Iris pigment epithelial cell (primary cell): ENCODE measurements at places on chromosomes 6 and 20.

DNA sequence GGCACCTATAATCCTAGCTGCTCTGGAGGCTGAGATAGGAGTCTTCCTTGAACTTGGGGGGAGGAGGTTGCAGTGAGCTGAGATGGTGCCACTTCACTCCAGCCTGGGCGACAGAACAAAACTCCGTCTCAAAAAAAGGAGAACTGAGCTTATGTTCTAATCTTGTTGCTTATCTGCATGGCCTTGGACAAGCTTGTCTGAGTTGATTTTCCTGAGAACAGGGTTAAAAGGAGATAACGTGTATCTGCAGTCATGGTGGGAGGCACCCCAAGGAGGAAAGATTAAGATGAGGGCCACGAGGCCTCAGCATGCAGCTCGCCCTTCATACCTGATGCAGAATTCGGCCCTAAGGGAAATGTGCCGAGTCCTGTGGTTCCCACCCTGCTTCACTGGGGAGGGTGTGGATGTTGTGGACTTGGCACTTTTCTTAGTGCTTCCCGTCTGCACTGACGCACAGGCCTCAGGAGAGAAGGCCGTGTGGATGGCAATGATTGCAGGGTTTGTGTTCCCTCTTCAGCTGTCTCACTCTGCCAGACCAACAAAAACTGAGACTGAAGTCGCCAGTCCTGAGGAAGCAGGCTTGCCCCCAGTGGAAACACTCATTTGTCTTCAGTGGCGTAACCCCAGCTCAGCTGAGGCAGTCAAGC, 56.3 kb downstream of the EZR start:
- DNase-seq = no peak

GRCh38 chr6:56235245-56235644, 12.1 kb downstream of the COL21A1 start:
- DNase-seq = peak; percentile 55

- no peak for DNase-seq
Observed at GRCh38 chr6:163730246-163731210, 316.0 kb downstream of the QKI start.

DNA sequence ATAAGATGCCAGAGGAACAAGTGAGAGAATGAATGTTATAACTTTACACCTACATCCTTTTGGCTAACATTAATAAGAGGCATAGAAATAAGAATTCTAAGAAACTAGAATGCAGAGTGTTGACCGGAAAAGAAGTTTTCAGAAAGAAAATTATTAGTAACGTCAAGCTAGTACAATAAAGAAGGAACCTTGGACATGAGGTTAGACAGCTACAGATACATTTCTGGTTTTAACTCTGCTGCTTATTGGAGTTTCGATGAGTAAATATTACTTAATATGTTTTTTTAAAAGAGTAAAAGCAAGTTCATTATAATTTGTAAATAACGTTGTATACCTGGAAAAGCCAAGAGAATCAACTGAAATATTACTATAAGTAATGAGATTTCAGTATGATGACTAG, 22.7 kb downstream of the TAB2 start:
- DNase-seq = no peak

DNA sequence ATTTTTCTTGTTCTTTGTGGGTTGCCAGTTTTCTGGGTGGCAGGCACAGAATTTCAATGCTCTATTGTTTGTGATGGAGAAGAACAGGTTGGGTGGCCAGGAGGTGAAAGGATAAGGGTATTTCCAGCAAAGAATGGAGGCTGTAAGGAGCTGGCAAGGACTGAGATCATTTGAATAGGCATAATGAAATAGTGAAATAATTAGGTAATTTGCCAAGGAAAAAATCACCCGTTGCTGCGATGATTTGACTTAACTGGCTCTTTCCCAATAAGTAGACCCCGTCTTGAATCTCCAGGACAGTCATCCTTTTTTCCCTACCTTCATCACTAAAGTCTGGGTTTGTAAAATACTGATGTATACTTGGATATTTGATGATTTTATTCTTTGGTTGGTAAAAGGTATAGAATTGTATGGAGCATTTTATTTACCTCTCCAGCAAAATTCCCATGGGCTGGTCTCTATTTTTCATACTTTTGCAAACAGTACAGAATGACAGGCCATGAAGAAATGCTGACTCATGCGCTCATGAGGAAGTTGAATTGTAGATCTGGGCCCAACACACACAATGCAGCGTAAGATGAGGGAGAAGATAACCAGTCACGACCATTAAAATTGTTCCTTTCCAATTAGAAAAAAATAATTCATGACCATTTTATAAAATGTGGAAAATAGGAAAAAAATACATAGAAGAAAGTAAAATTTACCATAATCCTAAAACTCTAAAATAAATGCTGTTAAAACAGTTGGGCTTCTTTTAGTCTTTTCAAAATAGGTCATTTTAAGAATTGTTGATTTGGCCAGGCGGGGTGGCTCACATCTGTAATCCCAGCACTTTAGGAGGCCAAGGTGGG, 2.4 kb upstream of the GCNT2 start:
- DNase-seq = peak; percentile 80

GRCh38 chr6:163539101-163539762, 124.7 kb downstream of the QKI start:
- DNase-seq = no peak

DNA sequence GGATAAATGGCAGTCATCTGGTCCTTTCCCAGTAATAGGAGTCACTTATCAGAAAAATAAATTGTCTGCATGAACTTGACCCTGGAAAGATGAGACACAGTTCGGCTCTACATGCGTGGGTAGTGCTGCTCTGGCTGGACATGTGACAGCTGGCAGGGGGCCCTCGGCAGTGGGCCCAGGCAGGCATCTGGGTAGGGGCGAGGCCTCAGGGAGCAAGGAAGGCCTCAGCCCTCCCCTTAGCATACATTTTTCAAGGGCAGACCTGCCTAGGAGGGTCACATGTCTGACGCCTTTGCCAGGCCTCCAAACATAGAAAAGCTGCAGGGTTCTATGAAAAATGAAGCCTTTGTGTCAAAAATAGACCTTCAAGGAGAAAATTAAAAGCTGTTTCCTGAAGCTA, 12.8 kb upstream of the ILRUN start:
- DNase-seq = peak; percentile 56

- DNase-seq = peak; percentile 80
Observed at GRCh38 chr6:31972709-31973350, 892 bp upstream of the DXO start.

DNA sequence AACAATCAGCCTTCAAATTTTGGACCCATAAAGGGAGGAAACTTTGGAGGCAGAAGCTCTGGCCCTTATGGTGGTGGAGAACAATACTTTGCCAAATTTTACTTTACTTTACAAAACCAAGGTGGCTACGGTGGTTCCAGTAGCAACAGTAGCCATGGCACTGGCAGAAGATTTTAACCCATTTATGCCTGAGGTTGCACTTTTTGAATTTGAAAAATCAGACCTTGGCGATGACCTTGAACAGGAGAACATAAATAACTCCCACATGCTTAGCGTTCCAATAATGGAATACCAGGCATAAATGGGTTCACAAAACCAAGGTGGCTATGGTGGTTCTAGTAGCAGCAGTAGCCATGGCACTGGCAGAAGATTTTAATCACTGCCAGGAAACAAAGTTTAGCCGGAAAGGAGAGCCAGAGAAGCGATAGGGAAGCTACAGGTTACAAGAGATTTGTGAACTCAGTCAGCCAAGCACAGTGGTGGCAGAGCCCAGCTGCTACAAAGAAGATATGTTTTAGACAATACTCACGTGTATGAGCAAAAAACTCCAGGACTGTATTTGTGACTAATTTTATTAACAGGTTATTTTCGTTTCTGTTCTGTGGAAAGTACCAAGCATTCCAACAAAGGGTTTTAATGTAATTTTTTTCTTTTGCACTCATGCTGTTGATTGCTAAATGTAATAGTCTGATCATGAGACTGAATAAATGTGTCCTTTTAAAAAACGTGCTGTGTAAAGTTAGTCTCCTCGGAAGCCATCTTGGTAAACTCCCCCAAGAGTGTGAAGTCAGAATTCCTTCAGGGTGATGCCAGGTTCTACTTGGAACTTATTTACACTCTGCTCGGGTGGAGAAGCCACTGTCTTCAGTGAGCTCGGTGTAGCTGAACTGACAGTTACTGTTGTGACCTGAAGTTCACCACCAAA, 6.7 kb downstream of the SFT2D1 start:
- DNase-seq = no peak

GRCh38 chr6:32949113-32949512, 3.8 kb downstream of the HLA-DMA start:
- DNase-seq = no peak

- no peak for DNase-seq
Observed at GRCh38 chr6:13453771-13454251, 33.6 kb downstream of the GFOD1 start.

DNA sequence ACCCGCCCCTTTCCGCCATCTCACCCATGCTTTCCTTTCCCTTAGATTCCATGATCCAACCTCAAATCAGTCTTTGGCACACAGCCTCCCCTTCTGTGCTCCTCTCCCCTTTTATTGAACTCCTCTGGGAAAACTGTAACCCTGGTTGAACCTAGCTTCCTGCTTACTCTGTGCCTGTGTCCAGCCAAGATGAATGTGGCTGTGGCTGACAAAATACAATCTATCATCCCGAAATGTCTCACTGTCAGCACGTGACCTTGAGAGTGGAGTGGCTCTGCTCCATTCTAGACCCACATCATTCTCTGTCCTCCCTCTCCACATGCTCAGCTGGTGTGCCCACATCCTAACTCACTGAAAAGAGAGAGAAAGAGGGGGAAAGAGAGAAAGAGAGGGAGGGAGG, 11.0 kb downstream of the NCR2 start:
- no peak for DNase-seq

- peak; percentile 98 for DNase-seq
Observed at GRCh38 chr20:23161968-23162696, 76.0 kb upstream of the CD93 start.
